ENCODE measurements at places on chromosomes 5 and 9.

DNA sequence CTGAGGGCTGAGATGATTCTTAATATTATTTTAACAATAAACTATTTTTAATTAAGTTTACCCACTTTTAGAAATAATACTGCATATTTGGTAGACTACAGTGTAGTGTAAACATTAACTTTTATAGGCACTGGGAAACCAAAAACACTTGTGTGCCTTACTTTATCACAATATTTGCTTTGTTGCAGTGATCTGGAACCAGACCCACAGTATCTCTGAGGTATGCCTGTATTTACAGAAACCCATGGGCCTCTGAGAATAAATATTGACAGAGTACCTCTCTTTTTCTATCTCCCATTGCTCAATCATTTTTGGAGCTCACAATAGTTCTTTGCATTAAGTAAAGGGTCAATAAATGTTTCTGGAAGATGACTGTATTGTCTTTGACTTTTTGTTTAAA is 73.3 kb downstream of the SLCO4C1 start:
- no peak for DNase-seq

DNA sequence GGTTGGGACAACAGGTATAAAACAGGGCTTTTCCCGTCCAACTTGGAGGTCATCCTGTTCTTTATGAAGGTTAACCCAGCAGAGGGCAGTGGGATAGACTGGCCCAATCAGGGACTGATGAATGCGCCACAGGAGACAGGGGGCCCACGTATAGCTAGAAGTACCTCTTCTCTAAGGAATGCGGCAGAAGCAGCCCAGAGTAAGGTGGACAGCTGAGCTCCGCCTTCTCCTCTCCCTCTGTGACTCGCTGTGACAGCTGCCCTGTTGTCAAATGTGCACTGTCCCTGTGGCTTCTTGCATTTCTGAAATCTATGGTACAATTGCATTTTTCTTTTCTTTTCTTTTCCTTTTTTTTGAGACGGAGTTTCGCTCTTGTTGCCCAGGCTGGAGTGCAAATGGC is 306.6 kb downstream of the FBXL7 start:
- DNase-seq, result no peak

DNA sequence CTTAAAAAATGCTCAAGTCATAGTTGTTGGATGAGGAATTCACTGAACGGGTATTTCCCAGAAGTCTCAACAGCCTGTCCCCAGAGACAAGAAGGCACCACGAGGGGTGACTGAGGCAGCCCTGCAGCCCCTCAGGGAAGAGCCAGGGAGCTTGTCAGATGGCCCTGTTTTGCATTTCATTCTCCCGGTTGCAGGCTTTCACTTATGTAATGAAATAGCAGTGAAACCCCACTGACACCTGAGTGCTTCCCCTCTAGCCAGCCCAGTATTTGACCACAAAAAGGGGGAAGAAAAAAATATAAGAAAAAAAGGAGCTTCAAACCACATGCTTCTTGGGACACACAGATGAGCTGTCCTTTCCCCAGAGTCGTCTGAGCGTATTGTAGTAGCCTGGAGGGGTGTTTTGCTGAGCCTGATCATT is 75.3 kb upstream of the IL12B start:
- DNase-seq, result no peak

DNA sequence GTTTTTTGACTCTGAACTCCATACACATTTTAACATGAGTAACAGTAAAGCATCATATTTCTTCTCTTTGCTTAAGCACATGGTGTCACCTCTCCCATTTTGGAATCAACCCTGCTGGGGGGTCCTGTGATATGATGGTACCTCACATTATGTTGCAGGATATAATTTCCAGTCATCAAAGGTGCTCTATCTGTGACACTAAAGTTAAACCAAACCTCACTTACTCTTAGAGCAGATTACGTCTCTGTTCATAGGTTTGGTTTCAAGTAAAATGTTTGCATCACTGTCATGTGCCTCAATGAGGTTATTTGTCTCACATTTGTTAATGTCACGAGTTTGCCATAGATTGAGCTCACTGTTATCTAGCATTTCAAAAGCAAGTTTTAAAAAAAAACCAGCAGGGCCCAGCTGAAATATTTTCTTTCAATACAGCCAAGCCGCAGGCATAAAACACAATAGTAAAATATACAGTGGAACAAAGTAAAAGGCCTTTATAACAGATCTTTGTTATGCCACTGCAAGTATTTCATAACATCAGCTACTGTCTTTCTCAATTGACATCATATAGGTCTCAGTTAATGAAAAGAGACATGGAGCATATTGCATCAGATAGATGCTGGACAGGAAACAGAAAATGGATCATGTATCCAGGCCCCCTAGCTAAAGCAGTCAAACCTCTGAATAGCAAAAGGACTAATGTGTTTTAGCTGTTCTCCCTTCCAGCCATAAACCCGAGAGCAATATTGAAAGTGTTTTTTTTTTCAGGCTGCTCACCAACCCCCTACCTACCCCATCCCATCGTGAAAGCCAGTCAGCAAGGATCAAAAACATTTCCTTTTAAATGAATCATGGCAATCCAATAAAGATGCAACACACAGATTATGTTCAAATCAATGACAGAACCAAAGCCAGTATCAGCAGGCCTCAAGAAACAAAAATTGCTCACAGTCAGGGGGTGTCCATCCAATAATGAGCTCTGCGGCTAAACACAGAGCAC is 182.1 kb upstream of the ITGA1 start:
- no peak for DNase-seq
